ENCODE measurements at places on chromosomes 16 and 17.

DNA sequence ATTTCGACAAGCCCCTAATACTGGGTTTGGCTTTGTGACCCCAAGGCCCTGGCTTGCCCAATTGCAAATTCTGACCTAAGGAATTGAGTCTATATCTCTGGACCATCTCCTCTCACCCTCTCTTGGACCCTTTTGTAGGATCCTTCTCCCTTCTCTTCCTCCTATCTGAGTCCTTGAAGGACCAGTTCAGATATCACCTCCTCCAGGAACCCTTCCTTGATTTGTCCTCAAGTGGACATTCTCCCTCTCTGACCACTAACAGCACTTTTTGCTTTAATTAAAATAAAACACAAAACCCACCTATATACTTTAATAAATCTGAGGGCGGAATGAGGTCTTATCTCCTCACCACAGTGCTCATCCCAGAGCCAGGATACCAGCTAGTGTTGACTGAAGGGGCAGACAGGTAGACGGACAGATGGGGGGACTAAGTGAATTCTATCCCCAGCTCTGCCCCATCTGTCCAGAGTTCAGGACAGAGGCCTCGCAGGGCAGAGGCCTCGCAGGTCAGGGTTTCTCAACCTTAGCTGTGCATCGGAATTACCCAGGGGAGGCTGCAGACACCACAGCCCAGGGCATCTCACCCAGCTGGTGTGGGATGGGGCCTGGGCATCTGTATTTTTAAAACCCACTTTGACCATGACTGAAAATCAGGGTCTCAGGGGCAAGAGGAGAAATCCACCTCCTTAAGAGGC, 9.1 kb downstream of the PLCD3 start:
- no peak for DNase-seq

GRCh38 chr16:11253009-11253994, 2.7 kb downstream of the SOCS1 start:
- no peak for DNase-seq

DNA sequence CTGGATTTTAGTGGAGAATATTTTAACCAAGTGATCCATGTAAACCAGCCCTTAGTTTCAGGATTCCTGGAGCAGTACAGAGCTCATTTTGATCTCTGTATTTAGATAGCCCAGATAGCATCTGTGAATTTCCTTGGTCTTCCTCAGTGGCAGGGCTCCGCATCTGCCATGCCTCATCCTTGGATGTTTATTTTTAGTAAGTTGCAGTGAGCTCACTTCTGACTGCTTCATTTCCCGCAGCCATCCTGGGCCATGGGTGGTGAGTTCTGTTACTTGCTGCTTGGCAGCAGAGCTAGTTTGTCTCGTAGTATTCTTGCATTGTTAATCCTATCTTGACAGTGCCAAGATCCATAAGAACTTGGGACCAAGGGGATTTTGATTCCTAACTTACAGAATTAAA, 33.7 kb downstream of the IST1 start:
- DNase-seq, result no peak

DNA sequence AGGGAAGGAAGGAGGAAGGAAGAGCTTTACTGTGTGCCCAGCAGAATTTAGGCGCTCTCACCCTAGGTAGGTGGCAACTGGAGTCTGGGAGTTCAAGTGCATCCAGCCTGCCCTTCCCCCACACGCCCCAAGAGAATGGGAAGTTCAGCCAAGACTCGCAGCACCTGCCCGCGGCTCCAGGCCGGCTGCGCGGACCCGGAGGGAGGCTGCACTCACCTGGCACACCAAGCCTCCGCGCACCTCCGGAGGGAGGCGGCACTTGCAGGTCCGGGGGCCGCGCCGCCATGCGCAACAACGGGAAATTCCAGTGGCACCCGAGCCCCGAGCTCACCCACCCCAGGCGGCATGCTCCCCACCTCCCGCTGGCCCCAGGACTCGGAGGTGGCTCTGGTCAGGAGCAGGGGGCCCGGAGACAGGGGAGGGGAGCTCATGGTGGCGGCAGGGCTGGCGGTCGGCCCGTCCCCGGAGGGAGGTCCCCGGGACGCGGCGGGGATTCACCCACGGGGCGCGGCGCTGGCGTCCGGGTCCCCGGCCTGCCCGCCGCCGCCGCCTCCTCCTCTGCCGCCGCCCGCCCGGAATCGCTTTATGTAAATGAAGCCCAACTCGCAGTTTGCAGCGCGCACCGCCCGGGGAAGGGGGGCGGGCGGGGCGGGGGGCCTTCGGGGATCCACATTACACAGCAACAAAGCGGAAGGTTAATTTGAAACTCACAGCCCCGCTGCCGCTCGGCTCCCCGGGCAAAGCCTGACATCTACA, at the start of gene ZFHX3:
Gene ZFHX3, minus strand, starts transcription at position 593 of the 756 bp plus-strand sequence. CDS start 87,983 bp downstream, outside the sequence.
- DNase-seq, result peak; percentile 81

- no peak for DNase-seq
These were observed 12.9 kb downstream of the CMC2 start for GRCh38 chr16:80993834-80994233.

DNA sequence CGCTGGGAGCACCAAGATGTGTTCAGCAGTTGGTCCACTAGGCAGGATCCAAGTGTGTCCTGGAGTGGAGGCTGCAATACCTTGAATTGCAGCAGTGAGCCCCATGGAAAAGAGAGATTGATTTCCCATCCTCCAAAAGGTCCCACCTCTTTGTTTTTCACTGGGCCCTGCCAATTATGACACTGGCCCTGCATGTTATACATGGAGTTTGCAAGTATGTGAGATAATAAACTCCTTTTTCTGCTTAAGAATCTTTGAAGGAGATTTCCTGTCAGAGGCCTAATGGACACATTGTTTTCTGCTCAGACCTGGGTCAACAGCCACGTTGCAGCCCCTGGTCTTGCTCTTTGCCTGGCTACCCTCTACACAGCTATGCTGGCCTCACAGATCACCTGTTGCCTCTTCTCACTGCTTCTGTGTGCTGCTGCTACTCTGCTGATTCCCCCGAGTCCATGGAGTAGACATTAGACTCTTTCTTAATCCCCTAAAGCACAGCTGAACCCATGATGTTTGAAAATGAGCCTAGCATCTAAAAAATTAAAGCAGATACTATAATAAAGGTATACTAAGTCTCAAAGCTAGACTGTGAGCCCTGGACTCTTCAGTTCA, 341.9 kb upstream of the CDH11 start:
- no peak for DNase-seq

GRCh38 chr16:26342621-26343020, 650.9 kb downstream of the HS3ST4 start:
- DNase-seq, result no peak

GRCh38 chr16:85402910-85403692, 210.0 kb upstream of the GSE1 start:
- DNase-seq, result no peak

DNA sequence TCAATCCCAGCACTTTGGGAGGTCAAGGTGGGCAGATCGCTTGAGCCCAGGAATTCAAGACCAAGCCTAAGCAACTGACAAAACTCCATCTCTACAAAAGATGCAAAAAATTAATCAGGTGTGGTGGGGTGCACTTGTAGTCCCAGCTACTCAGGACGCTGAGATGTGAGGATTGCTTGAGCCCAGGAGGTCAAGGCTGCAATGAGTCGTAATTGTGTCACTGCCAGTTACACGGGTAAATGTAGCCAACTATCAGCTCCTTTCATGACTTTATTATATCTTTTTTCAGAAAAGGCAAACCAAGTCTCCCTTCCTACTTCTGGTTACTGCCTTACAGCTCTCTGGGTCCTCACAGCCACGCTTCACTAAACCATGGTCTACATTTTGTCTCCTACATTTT, 4.0 kb downstream of the SDF2 start:
- DNase-seq, result no peak

DNA sequence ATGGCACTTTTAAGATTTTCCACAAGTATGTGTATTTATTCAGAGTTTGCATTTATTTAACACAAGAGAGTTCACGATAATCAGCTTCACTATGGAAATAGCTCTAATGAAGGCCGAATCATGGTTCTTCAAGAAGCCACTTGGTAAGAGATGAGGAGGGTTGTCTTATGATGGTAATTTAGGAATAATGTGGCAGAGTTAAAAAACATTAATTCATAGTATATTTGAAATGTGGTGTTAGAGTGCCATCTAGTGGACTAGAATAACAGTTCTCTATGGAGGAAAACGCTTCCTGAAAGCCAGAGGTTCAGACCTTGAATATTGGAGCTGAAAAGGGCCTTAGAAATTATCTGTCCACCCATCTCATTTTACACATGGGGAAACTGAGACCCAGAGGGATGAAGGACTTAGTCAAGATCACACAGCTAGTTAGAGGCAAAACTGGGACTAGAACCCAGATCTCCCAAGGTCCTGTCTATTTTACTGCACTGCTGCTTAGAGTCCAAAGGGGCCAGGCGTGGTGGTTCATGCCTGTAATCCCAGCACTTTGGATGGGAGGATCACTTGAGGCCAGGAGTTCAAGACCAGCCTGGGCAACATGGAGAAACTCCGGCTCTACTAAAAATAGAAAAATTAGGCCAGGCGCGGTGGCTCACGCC, 33.8 kb upstream of the KPNB1 start:
- peak; percentile 43 for DNase-seq

- DNase-seq, result no peak
These were observed 6.5 kb downstream of the STX8 start for GRCh38 chr17:9568957-9569588.

- no peak for DNase-seq
These were observed 101.5 kb downstream of the MGAT5B start for GRCh38 chr17:76969598-76970172.

GRCh38 chr17:39863918-39864746, at the start of gene IKZF3:
Gene IKZF3 (minus strand): TSS chr17:39864312. CDS start chr17:39864126, 186 bp downstream.
- DNase-seq, result peak; percentile 65

GRCh38 chr16:617855-618254, 12.9 kb upstream of the WFIKKN1 start:
- no peak for DNase-seq

DNA sequence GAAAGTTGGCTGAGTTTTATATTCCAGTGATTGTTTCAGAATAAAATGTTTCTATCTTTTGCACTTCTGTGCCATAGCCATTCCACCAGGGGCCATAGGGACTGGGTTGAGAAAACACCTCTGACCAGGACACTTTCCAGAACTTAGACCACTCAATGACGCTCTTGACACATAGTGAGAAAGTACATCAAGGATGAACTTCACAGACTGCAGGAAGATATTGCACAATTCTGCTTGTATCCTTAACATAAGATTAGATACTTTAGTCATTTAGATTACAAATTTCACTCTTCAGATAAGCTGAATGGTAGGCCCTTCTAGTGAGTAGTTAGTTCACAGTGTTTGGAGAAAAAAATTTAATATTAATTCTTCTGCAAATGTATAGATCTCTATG, 13.0 kb upstream of the MPHOSPH6 start:
- no peak for DNase-seq

DNA sequence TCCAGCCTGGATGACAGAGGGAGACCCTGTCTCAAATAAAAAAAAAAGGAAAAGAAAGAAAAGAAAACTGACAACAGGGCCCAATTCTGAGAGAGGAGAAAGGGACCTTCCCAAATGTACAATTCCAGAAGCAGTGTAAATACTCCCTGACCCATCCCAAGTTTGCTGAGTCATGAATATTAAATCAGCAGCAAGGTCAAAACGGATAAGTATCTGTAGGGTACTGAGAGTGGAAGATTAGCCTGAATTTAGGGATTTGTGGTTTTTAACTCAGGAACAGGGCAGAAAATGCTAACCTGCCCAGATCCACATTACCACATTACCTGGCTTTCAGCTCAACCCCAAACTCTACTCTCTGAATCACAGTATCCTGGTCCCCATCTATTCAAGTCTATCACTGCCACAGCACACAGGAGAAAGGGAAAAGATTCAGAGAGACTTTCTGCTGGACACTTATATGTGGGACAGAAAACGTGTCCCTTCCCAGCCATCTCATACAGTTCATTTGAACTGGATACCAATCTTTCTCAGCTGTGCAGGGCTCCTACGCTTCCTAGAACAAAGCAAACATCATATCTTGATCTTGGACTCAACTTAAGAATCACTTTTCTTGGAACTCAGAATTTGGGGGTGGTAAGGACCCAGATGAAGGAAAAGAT, 2.9 kb downstream of the FXR2 start:
- no peak for DNase-seq

DNA sequence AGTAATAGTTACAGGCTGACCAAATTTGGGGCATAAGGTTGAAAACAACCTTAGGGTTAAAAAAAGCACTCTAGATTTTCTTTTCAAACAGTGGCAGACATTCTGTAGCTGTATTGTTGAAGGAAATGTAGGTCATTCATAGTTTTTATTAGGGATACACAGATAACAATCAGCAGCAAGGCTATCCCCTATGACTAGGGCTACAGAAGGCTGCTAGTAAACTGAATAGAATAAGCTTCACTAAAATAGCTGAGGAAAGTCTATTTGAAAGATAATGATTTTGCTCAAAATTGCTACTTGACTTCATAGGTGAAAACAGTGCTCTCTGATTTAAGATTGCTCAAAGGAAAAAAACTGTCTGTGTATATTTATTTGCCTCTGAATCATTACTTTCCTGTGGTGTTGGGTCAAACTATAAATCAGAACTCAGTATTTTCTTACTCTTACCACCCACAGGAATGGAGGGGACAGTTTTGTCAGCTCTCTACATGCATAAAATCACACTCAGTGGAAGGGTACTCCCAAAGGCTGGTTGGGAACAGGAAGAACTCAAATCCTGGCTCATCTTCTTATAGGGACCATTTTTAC, 24.8 kb downstream of the RPGRIP1L start:
- no peak for DNase-seq

DNA sequence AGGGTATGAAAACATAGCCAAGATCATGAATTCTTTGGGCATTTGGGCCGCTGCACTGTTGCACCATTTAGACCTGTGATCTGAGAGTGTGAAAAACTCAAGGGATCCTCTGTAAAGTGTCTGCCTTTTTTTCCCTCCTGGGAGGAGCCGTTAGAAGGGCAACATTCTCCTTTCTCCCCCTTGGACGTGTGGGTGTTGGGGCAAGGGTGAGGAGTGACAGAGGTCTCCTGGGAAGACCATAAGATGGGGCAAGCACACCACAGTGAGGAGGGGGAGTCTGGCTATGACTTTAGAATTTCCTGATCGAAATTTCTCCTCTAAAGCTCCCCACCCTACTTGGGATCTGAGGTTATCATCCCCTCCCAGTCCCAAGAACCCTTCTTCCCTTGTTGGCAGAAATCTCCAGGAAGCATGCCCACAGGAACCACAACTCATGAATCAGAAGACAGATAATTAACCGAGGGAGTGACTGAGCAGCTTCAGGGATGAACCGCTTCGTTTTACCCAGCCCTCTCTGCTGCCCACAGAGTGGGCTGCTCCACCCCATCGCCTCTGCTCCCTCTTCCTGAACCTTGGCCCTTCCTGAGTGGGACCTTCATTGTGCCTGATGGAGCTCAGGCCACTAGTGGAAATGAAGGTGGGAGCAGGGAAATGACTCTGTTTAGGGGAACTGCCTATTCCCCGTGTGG, 4.2 kb downstream of the ITGB3 start:
- no peak for DNase-seq

GRCh38 chr17:51166987-51167931, 1.0 kb downstream of the NME2 start:
- DNase-seq, result peak; percentile 36

Data from renal pelvis (tissue), 12 donors.